ENCODE measurements at places on chromosomes 5 and 9.

DNA sequence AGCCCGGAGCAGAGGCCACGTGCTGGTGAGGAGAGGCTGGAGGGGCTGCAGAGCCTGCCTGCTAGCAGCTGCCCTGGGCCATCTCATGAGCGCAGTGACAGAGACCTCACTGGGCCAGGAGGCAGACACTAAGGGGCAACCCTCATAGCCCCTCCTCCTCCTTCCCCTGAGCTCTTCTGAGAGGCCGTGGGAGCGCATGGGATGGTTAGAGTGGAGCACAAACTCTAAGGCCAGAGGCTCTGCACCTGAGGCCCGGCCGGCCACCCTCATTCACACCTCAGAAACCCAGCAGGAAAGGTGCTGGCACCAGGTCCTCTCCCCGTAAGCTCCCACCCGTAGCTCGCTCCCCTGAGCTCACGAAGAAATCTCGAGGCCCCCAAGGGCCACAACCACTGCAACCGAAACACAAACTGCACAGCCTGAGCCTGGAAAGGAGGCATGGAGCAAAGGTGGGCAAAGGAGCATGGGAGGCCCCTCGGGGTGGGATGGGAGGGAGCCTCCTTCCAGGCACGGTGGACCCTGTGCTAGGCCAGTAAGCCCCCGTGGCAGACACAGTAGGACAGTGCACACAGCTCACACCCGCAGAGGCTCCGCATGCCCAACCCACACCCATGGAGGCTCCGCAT, 17.7 kb downstream of the CAMSAP1 start:
- DNase-seq = no peak

- no peak for DNase-seq
Measured at GRCh38 chr9:4760122-4760521, 19.1 kb upstream of the AK3 start.

- peak; percentile 96 for DNase-seq
Measured at GRCh38 chr5:172766287-172767108, 4.5 kb downstream of the DUSP1 start.

GRCh38 chr9:88990729-88991065, 571 bp upstream of the S1PR3 start:
- DNase-seq = no peak

GRCh38 chr5:138712791-138713190, 40.4 kb upstream of the CTNNA1 start:
- no peak for DNase-seq

DNA sequence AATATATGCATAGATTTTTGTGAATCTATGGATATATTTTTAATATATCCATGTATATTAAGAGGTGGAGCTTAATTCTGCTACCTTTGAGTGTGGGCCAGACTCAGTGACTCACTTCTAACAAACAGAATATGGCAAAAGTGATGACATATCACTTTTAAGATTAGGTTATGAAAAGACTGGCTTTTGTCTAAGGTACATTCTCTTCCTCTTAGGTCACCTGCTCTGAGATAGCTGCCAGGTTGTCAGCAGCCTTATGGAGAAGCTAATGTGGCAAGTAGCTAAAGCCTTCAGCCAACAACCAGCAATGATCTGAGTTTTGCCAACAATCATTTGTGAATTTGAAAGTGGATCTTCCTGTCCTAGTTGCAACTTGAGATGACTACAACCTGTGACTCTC, 83.8 kb downstream of the ANKRD31 start:
- DNase-seq = no peak

DNA sequence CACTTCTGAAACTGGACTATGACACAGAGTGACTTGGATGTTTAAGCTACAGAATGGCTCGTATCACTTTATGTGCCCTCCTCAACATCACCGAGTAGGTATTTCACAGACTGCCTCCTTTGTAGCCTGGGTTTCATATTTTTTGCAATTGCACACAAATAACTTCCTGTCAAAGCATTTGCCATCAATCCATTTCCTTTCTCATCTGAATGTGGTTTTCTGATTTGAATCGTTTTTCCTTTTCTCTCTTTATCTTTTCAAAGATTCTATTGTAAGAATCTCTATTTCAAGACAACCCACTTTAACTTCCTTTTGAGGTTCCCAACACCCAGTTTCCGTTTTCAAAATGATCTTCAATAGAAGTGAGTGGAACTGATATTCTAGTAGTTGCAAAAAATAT, 563.8 kb upstream of the ARRDC3 start:
- no peak for DNase-seq

DNA sequence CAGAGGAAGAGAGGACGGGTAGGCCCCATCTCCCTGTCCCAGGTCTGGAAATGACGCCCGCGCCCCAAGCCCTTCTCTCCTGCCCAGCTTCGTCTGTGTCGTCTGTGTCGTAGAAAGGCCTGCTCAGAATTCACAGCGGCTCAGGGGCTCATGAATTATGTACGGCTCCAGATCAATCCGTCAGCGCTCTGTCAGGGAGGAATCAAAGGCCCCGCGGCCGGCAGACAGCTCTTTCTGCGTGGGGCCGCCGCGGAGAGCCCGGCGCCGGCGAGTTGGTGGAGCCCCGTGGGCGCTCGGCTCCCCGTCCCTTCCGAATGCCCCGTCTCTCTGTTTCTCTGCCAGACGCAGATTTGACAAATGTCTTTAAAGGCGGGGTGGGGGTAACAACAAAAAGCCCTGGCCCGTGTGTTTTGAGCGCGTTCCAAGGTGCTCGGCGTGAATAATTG, 83.8 kb upstream of the RAPGEF1 start:
- DNase-seq = no peak

DNA sequence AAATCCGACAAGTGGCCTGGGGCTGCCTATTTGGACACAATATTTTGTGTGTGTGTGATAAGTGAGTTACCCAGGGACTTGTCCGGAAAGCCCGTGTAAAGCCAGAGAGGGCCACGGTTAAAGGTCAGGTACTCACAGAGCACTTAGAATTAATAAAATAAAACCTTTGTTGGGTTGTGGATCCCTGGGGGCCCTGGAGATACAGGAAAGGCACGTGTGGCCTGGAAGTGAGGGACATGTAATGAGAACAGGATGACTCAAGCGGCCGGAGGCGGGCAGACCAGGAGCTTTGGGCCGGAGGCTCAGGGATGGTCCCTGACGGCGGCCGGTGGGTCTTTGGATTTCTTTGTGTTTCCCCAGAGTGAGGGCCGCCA, 1.0 kb downstream of the DMRT2 start:
- no peak for DNase-seq

DNA sequence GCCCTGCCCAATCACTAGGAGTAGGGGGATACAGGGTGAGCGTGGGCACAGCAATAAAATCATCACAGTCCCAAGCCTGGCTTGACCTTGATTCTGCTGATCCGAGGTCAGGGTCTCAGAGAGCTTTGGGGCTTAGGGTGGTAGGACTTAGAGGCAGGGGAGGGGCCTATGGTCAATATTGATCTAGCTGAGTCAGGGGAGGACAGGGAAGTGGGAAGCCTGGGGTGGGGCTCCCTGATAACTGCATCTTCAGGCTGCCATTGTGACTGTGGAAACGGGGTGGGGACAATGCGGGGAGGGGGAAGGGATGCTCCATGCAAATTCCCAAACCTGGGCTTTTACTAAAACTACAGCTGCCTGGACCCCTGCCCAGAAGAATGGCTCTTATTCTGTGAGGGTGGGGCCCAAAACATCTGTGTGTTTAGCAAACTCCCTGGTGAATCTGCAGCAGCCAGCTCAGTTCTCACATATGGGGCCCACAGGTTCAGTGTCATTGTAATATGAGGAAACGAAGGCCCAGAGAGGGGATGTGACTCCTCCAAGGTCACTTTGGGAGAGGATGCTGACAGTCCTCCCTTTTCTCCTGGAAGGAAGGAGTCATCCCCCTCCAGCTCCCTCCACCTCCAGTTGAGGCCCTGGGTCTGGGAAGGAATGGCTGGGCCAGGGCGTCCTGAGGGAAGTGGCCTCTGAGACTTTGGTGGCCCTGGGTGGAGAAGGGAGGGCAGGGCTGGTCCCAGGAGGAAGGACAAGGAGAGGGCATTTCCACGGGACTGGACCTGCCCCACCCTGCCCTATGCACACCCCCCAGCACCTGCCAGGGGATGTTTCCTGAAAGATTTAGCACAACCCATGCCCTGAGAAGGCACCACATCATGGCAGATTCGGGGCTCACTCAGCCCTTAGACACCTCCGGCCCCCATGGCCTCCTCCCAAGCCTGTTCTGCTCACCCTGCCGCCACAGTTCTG, 26.4 kb downstream of the SLC6A7 start:
- DNase-seq = no peak

DNA sequence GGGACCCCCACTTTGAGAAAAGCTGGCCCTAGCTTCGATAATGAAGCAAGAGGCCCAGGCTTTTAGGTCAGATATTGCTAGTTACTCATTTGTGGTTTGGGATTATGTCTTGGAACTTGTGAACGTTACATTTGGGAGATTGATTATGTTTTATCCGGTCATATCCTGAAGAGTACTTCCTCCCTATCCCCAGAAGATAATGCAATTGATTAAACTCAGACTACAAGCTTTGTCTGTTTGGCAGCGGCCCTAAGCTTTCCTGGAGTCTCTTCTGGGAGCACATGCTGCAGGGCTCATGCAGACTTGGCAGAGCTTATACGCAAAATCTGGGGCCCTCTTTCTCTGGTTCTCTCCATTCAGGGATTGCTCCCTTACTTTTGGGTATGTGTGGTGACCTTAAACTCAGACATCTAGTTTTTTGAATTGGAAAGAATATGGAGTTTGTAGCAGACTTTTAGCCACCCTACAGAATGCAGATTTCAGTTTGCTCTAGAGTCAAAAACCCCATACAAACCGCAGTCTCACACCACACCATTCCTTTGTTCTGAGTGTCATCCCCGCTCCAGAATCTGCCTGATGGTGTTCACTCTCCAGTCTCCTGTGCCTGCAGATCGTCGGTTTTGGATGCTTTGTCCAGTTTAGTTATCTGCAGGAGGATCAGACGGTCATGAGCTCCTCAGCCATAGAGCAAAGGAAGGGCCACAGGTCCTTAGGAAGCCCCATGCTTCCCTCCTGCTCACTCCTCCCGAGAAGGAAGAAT, 449.5 kb upstream of the TRPC7 start:
- no peak for DNase-seq

DNA sequence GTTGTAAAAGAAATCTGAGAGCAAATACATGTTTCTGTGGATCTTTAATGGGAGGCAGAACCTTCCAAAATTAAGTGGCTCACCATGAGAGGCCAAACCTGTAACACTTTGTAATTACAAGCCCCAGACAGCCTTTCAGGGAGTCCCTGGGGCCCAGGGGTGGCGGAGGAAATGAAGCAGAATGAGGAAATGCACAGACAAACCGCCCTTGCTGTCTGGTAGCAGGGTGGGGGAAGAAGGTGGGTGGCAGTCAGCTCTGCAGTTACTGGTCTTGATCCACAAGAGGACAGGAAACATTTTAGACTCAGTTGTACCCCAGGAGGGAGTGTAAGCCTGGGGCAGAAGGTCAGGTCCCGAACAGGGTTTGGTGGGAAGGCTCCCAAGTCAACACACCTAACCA, 6.5 kb downstream of the ARL14EPL start:
- no peak for DNase-seq

- DNase-seq = no peak
Measured at GRCh38 chr5:431711-432050, 11.3 kb upstream of the EXOC3 start.

GRCh38 chr5:138819081-138819480, 56.1 kb downstream of the LRRTM2 start:
- DNase-seq = no peak

DNA sequence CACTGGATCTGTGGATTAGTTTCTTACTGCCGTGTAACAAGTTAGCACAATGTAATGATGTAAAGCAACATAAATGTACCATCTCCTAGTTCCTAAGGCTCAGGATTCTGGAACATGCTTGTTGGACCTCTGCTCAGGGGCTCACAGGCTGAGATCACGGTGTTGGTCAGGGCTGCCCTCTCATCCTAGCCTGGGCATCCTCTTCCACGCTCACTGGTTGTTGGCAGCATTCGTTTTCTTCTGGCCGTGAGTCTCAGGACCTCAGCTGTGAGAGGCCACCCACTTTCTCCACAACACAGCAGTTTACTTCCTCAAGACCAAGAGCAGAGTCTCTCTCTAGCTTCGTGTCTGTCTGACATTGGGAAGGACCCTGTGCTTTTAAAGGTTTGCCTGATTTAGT, 17.3 kb downstream of the RASGEF1C start:
- DNase-seq = no peak

DNA sequence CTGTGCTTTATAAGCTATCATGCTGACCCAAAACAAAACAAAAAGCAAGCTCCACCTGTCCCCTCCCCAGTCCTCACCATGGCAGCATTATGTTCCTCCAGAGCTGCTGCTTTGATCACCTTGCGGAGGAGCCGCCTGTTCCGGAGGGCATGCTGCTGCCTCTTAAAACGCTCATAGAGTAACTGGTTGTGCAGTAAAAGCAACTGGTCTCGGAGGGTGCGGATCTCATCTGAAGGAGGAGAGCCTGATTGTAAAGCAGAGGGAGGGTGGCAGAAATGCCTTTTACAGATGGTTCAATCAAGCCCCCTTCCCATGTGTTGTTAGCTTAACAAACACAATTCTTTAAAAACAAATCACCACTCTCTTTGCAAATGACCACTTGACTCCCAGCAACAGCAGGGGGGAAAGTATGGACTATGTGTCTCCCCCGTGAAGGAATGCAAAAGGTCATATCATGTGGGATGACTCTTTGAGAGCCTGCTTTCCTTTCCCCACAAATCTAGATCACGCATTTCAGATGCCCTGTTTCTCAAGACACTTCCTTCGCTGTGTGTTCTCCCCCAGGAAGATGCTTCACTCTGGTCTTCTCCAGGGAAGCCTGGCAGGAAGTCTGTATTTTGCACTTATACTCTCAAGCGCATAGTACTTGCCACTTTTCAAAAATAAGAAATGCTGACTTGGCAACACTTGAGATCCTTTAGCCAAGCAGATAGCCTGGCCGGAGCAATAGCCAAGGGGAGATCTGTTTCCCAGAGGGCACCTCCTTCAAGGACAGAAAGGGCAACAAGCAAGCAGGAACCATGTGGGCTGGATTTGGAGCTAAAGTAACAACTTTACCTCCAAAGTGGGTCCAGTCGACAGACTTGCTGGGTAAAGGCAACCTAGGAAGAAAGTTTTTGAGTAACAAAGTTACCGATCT, 25.1 kb downstream of the SPACA9 start:
- DNase-seq = no peak

- DNase-seq = no peak
Measured at GRCh38 chr5:35098214-35098613, 50.5 kb upstream of the AGXT2 start.

- DNase-seq = no peak
Measured at GRCh38 chr5:16952968-16953671, 17.0 kb upstream of the MYO10 start.

- no peak for DNase-seq
Measured at GRCh38 chr9:89723469-89724100, 118.8 kb downstream of the GADD45G start.

- no peak for DNase-seq
Measured at GRCh38 chr9:115978659-115979096, 174.9 kb upstream of the PAPPA start.

Data from ascending aorta (tissue), 2 donors.